Type B pancreatic cell (in vitro differentiated cells): ENCODE measurements at places on chromosomes 1 and 21.

DNA sequence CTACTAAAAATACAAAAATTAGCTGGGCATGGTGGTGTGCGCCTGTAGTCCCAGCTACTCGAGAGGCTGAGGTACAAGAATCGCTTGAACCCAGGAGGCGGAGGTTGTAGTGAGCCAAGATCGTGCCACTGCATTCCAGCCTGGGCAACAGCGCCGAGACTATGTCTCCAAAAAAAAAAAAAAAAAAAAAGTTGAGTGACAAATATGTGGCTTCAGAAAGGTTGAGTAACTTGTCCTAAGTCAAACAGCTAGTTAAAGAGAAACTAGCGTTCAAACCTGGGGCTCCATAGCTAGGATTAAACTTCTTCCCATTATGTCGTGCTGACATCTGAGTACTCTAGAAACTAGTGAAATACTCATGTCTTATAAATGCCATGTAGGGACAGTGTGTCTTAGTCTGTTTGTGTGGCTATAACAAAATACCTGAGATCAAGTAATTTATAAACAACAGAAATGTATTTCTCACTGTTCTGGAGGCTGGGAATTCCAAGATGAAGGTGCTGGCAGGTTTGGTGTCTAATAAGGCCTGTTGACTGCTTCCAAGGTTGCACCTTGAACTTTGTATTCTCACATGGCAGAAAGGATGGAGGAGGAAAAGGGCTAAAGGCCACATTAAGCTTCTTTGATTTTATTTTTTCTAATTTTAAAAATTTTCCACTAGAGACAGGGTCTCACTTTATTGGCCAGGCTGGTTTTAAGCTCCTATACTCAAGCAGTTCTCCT, 12.0 kb downstream of the AK4 start:
- no peak for DNase-seq

DNA sequence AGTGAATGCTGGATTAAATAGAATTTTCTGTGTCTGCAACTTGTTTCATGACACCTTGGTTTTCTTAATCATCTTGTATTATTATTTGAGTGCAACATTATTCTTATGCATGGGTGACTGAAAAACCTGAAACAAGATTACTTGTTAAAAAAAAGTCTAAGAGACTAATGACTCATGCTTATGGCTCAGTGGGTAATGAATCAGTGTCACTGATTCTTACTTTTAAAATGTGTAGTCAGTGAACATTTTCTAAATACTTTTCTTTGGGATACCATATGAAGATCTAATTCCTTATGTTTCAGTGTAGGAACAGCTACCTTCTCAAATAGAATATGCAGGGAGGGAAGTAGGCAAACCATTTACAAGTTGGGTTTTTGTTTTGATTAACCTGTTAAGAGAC, 65.5 kb downstream of the PRKAA2 start:
- DNase-seq: no peak

GRCh38 chr1:235597867-235598553, 51.6 kb downstream of the GNG4 start:
- no peak for DNase-seq

DNA sequence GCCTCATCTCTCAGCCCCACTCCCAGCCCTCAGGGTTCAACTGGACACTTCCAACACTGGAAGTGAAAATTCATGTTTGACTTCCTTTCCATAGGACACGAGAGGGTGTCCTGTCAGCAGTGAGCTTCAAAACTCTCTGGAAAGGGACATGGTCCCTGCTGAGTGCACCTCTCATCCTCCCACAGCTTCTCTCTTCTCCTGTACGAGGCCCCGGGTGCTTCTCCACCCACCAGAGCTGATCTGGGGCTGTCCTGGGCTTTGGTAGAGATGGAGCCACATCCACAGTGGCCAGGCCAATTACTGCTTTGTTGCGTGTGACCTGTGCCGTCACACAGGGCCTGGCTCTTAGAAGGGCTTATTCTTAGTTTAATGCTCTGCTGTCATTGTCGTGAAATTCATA, 182.3 kb downstream of the RRAGC start:
- peak; percentile 47 for DNase-seq

DNA sequence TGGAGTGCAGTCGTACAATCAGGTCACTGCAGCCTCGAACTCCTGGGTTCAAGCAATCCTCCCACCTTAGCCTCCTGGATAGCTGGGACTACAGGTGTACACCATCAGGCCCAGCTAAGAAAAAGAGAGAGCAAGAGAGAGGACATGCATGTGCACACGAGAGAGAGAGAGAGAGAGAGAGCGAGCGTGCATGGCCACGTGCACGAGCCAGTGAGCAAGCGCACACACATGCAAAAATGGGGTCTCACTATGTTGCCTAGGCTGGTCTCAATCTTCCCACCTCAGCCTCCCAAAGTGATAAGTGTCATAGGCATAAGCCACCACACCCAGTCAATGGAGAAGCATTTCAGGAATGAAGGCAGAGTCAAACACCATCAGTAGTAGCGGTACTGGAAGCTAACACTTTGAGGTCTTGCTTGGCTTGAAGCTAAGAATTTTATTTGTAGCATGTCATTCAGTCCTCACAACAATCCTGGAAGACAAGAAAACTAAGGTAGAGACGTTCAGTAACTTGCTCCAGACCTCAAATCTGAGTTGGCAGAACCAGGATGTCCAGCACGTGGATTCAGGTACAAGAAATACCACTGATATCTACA, 14.5 kb downstream of the GNB1 start:
- no peak for DNase-seq

- DNase-seq: no peak
These were observed 5.9 kb upstream of the LHX9 start for GRCh38 chr1:197911111-197911856.

GRCh38 chr1:17370618-17371017, 1.4 kb upstream of the PADI6 start:
- no peak for DNase-seq

GRCh38 chr21:44973598-44973997, 33.8 kb downstream of the SLX9 start:
- DNase-seq: no peak

DNA sequence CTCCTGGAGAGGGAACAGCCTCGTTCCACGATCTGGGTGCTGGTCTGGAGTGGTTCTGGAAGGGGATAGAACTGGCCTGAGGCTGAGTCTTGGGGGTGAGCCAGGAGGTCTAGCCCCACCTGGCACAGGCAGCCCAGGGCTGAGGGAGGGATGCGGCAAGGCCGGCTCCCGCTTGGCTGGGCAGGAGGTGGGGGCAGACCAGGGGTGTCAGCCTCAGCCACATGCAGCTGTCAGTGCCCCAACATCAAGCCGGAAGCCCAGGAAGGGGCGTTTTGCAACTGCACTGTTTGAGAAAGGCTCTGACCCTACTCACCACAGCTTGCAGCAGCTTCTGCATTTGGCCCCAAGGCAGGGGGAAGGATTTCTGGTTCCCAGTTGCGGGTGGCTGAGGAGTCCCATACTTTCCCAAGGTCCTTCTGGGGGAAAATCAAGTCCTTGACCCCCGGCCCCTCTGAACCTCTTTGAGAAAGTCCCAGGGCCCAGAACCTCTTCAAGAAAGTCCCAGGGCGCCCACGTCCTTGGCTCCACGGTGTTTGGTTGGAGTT, 2.0 kb downstream of the EFHD2 start:
- no peak for DNase-seq

DNA sequence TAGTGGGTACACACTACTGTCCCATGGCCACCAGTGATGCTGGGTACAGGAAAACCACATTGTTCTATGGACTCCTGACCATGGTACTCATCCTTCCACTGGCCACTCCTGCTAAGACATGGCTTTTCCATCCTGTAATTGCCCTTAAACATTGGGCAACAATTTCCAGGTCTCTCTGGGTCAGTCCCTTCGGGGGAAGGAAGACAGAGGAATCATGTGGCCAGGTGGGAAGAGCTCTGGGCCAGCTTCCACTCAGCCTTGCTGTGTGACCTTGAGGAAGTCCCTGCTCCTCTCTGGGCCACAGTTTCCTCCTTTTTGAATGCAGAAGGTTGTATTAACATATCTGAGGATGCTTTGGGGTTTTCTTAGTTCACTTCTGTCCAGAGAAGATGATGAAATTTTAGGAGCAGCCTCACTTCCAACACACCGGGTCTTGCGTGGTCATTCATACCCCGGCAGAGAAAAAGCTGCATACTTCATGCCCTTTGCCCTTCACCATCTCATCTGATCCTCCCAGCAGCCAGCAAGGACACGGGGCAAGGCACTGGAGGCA, 50.8 kb downstream of the SRRM1 start:
- DNase-seq: no peak

DNA sequence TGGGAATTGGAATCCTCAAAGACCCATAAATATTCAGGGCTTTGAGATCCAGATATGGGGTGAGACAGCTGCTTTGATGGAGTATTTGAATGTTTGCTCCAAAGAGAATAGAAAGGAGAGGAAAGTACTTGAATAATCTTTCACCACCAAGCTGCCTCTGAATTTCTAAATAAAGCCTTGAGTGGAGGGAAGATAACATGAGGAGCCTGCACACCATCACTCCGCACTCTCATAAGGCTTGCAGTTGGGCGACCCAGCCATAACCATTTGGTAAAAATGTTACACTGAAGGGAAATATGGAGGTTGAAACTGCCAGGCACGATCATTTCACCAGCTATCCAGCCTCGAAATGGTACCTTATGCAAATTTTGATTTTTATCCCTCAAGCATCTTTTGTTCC, 38.4 kb downstream of the VCAM1 start:
- no peak for DNase-seq

DNA sequence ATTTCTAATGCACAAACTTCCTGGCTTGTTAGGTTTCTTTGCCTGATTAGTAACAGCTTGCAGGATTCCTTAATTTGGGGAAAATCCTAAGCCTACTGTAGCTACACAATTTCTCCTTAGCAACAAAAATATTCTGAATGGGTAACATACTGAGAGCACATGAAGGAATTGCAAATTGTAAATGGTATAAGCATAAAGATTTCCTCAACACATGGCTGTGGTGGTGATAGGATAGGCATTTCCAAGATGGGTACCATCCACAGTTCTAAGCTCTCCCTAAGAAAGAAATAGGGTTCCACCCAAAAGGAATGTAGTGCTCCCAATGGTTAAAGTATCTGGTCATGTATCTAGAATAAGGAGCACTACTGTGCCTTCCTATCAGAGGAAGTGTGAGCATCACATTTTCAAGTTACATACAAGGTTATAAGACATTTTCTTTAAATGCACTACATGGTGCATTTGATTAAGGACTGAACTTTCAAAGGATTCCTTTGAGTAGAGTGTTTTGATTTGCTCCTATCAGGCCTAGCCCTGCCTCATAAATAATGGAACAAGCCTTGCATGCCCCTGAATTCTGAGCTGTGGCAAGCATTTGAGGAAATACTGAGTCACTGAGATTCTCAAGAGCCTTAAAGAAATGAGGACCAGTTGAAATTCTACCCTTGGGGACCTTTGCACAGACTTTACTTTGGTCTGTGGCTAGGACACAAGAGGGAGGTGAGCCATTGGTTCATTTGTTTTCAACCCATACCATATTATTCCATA, 286.4 kb downstream of the PTBP2 start:
- no peak for DNase-seq

DNA sequence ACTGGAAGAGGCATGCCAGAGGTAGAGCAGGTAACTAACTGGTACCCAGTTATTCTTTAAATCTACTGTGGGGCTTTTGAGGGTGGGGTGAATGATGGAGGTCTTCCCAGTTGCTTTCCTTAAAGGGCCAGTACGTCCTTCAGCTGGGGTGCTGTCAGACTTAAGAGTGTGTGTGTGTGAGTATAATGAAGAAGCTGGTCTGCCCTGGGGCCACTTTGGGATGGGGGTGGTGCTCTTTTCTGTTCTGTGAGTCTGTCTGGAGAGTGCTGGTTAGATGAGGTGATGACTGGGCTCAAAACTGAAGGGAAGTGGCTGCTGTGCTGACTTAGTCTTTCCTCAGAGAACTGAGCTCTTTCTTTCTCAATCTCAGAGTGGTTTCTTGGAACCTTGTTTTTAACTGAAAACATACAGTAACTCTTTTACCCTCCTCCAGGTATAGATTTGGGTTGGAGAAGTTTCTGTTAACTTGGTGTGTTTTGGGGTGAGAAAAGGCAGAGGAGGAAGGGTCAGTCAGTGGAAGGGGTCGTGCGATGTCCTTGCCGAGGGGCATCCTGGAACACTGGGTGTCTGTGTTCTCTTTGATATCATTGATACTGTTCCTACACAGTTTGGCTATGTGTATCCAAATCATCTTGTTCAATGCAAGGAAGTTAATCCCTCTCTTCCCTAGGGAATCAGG, 746 bp downstream of the MACF1 start:
- DNase-seq: no peak

GRCh38 chr21:32172106-32172505, 106.7 kb downstream of the MIS18A start:
- DNase-seq: no peak

DNA sequence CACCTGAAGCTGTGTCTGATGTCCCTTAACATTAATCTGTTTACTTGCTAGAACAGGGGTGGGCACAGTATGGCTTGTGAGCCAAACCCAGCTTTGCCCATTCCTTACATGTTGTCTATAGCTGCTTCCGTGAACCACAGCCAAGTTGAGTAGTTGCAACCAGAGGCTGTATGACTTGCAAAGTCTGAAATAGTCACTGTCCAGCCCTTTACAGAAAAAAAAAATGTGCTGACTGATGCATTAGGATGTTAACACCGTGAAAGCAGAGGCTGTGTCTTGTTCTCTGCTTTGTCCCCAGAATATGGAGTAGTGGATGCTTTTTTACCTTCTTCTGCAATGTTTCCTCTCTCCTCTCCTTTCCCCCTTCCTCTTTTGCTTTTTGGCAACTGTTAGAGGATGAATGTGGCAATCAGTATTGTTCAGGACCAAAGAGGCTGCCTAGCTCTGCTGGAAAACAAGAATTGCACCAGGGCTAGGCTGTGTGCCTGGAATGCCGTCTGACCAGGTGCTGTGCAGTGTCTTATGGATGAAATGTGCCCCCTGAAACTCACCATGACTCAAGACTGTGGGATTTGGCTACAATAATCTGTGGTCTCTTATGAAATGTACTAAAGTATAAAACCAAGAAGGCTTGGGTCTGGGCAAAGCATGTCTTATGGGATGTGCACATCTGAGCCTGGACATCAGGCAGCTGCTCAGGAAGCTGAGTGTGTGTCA, 79.6 kb upstream of the GCLM start:
- no peak for DNase-seq

DNA sequence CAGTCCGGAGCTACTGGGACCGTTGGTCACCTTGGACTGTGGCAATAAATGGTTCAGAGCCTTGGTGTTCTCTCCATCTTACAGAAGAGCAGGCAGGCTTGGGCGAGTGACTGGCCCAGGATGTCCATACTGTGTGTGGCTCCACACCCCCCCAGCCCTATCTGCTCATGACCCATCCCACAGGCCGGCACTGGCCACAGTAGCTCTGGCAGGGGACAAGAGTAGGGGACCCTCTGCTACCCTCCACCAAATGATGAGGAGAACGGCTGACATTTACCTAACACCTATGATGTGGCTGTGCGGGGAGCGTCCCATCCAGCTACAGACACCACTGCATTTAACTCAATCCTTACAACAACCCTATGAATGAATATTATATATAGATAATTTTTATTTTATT, 13.3 kb downstream of the LDLRAD2 start:
- DNase-seq: no peak

- DNase-seq: no peak
These were observed 112.7 kb downstream of the SIPA1L2 start for GRCh38 chr1:232517204-232517603.

GRCh38 chr1:113125517-113125916, 52.5 kb downstream of the LRIG2 start:
- no peak for DNase-seq
